LHCN-M2 (cell line): ENCODE measurements at places on chromosomes 2 and 18. TPM values are rescaled to one million over a fixed set of nuclear protein-coding genes. Genes with fewer than 3 reads are reported as not detected.

DNA sequence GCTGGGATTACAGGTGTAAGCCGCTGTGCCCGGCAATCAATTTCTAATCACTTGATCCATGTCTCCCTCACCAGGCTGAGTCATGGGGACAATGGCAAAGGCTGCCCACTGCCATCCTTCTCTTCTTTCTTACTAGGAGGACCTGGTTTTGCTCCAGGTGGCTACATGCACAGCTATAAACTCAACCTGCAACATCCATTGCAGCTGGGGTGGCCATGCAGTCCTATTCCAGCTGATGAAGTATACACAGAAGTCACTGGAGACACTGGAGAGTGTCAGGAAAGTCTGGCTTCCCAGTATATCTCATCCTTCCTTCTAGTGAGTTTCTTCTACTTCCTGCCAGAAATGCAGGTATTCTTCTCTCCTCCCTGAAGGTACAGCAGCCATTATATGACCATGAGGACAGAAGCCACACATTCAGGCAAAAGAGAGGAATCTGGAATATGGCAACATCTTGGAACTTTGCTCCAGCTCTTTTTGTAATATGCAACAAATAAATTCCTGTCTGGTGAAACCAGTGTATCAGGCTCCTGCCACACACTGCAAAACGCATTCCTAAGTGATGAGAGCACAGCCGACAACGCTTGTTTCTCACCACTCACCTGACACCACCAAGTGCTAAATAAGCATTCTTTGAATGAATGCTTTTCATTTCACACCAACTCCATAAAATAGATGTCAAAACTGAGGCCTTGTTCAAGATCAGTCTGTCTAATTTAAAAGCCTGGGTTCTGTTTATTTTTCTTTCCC is 32.3 kb downstream of the SCTR start:
- peak; percentile 64 for DNase-seq

DNA sequence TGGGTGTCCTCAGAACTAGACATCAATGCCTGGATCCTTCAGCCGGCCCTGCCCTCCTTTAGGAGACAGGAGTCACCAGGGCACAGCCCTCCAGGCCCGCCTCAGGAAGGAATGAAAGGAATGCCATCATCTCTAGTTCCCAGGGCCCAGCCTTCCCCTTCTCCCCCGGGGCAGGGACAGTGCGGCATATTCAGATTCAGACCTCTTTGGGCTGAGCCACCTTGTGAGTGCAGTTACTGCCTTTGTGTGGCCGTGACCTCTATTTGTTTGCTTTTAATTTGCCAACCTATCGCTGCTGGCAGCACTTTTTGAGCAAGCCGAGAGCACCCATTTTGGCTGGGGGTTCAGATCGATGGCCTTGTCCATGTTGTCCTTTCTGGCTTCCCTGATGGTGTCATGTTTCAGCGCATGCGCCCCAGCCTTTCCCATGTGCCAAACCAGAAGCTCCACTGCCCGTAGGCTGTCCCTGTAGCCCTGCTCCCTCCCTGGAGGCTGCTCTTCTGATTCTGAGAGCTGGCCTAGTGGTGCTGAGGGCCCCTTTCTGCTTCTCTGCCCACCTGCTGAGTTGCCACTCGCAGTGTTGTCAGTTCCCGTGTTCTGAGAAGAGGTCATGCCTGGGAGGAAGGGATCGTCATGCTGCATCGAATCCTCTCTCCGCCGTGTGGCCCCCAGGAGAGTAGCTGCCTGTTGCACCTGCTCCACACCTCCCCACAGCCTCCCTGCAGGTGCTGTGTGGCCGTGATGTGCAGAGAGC is 10.9 kb downstream of the ANKRD23 start:
- peak; percentile 63 for DNase-seq

DNA sequence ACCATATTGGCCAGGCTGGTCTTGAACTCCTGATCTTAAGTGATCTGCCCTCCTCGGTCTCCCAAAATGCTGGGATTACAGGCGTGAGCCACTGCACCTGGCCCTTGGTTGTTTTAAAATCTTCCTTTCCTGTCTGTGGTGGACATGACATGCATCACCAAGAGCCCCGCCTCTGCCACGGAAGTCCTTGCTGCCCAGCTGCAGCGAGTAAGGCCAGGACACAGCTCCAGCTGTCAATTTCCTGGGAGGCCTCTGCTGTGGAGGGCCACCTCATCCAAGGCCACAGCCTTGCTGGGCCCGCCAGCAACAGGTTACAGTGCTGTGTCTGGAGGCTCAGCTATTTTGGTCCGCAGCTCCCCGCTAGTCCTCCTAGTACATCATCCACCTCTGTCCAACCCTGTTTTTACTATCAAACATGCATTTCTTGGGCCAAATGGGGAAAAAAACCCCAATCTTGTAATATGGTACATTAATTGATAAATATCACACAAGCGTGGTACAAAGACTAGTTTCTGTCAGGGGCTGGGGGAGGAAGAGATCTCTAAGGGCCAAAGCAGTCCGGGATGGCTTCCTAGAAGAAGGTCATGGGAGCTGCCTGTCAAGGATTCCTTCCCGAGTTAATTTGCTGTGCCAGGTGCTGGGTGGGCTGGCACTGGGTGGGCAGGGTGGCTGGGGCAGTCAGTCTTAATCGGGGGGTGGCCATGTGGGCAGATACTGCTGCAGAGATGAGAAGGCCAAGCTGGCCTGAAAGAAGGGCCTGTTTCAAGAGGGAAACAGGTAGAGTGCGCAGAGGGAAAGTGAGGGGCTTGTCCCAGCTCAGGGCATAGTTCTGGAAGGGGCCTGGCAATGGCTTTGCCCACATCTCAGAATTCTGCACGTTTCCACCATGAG is 100.5 kb downstream of the INHBB start:
- DNase-seq: no peak

DNA sequence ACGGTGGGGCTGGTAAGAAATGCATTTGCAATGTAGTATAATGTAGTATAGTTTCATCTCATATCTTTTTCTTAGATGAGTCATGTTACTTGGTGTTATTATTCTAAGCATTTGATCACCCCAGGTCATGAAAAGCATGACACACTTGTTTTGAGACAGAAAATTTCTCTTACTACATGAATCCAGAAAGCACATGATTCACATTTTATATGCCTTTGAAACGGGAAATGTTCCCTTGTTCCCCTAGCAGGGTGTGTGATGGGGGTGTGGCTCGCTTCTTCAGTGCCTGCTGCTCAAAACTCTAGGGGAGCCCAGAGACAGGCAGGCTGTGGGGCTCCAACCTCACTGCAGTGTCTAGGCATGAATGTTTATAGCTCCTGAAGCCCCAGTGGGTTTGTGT is 116.0 kb upstream of the RAB27B start:
- DNase-seq: peak; percentile 94

The FER1L5 gene
- not detected in 2 replicates for total RNA-seq

The RBKS gene
- 1.5 and 2.1 TPM in 2 replicates for total RNA-seq

The TDRD15 gene
- not detected in 2 replicates for total RNA-seq
